ENCODE measurements at places on chromosomes 2 and 18.

GRCh38 chr2:65161551-65162100 lies 31.7 kb upstream of the RAB1A start:
- DNase-seq: no peak

- no peak for DNase-seq
Observed at GRCh38 chr2:69510204-69510603, 73.0 kb upstream of the NFU1 start.

DNA sequence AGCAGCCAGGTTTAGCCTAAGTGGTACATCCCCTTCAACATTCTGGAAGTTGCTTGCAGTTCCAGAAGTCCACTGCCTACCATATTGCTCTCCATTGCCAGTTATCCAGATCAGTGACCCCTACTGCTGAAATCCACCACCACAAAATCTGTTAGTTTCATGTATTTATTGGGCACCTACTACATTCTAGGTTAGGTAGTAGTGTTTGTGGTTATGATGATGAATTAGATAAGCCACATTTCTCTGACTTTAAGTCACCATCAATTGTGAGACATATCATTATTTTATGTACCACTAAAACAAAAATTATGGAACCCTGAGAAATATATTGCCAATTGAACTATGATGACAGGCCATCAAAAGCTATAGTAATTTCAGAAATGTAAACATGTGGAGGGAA lies 139.5 kb upstream of the PKDCC start:
- DNase-seq: no peak

GRCh38 chr2:40287773-40288172 lies 164.1 kb downstream of the SLC8A1 start:
- DNase-seq: no peak

DNA sequence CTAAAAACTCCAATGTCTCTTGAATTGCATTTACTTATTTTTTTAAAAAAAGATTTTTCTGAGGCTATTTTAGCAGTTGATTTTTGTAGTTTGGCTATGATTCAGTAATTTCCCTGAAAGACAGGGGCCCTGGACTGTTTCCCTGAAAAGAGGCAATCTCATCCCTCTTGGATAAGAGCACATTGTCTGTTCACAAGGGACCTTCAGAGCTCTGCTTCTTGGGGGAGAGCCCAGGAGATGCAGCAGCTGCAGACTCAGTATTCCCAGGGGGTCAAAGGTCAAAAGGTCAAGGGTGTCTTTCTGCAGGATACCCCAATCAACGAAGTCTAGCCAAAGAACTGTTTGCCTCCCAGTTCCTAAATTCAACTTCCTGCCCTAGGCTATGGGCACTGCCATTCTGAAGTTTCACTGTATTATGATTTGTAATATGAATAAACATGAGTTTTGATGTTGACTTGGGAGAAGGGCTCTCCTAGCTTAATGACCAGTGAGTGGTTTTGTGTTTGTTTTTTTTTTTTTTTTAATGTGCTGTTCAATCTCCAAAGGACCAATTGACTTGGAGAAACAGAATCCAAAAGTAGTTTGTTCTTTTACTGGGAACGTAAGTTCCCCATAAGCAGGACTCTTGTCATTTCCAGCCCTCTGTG lies 157.0 kb upstream of the SERPINE2 start:
- no peak for DNase-seq

Data from non-pigmented ciliary epithelial cell (primary cell).